ENCODE measurements at places on chromosomes 4 and X.

DNA sequence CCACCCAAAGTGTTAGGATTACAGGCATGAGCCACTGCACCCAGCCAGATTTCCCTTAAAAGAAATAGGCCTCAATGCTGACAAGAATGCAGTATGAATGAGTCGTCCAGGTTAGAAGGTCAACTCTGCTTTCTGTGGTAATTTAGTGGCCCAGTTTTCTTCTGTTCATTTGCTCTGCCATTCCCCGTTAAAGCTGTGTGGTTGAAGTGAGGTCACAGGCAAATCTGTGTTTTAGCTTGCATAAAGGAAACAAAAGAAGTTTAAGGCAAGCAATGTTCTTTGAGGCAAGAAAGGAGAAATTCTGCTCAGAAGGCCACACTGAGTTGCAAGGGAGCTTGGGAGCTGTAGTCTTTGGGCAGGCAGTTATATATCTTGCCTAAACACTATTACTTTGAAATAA lies 176.8 kb downstream of the LARP7 start:
- no peak for DNase-seq

GRCh38 chrX:48468247-48468671 lies 1.8 kb downstream of the SLC38A5 start:
- DNase-seq, result no peak

GRCh38 chr4:53734584-53735353 lies 143.5 kb upstream of the LNX1 start:
- DNase-seq, result no peak

- DNase-seq, result peak; percentile 73
Observed at GRCh38 chrX:131288738-131289511, at the start of gene IGSF1. Gene IGSF1, minus strand, starts transcription at chrX:131289306. Its CDS starts 2,632 bp downstream, at chrX:131286674.

DNA sequence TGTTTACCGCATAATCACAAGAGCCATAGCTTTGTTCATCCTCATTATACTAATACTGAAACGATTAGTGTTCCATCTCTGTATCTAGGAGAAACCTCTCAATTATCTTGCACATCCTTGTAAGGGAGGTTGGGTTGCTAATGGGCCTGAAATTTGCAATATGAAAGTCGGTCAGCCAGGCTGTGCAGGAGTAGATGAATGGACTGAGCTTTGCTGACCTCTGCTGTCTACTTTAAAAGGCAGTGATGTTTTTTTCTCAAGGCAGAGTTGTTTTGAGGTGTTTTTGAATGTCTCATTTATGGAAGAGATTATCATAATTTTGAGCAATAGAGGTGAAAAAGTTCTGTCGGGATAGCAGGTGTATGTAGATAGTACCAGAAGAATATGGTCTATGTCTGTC lies 47.9 kb upstream of the LINC00632 start:
- DNase-seq, result peak; percentile 1
